Stimulated activated CD8-positive, alpha-beta memory T cell treated with anti-CD3 and anti-CD28 coated beads, Interleukin-4, amount 100 ng/mL, for 1 hour (primary cell): ENCODE measurements at places on chromosomes 1 and 21.

GRCh38 chr1:40648928-40649591 lies 16.4 kb downstream of the RIMS3 start:
- no peak for DNase-seq

DNA sequence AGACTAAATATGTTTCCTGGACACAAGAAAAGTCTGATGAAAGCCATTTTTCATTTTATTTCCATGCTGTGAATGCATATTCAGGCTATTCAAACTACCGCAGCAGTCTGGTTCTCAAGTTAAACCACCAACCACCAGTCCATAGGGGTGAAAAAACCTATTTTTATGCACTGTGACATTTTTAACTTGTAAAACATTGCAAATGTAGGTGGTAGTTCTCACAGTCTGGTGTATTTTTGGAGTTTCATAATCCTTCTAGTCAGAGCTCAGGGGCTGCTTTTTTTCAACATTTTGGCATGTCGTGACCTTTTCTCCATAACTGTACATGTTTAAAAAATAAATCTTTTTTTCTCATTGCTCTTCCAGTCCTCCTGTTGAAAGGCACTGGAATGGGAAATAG lies 907.6 kb upstream of the ADGRL2 start:
- DNase-seq, result no peak

DNA sequence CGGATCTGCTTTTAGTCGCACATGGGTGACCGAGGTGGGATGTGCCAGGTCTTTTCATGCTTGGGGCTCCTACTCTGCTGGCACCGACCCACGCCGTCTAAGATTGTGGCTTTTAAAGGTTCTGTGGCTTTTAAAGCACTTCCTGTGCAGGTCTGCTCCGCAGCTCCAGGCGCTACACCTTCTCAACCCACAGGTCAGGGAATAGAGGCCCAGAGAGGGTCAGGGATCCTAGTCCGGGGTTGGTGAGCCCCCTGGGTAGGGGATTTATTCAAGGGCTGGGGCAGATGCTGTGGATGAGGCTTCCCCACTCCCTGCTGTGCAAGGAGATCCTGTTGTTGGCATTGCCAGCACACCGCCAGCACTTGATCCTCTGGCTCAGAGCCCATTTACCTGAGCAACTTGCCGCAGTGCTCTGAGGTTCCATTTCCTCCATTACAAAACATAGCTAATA lies 212.8 kb upstream of the RAB4A start:
- no peak for DNase-seq

DNA sequence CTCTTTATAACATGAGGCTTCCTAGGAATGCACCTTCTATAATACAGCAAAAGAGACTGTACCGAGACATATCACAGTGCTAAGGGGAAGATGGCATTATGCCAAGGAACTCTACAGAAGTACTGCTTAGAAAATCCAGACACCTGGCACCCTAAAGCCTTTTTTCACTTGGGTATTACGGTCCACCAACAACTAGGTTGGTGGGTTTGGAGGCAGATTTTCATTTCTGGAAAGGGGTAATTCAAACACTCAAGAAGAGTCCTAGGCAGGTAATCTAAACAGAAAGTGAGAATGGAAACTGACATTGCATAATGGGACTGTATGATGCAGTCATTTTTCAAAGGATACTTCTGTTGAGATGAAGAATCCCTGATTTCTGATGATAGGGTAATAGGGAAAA lies 19.6 kb downstream of the SCMH1 start:
- no peak for DNase-seq

DNA sequence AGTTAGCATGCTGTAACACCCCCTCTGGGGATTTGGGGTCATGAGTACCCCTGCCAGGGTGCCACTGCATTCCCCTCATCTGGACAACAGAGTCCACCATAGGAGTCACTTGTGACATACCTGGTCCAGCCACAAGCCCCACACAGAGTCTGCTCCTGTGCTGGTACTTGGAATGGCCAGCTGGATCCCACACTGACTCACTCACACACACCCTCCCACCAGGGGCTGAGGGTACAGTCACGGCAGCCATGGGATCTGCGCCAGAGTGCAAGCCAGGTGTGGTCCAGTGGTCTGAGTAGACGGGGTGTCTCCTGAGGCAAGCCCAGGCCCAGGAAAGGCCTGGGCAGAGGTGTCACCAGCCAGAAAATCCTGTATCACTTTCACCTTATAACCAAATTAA lies 67.7 kb downstream of the MRPL39 start:
- DNase-seq, result no peak

DNA sequence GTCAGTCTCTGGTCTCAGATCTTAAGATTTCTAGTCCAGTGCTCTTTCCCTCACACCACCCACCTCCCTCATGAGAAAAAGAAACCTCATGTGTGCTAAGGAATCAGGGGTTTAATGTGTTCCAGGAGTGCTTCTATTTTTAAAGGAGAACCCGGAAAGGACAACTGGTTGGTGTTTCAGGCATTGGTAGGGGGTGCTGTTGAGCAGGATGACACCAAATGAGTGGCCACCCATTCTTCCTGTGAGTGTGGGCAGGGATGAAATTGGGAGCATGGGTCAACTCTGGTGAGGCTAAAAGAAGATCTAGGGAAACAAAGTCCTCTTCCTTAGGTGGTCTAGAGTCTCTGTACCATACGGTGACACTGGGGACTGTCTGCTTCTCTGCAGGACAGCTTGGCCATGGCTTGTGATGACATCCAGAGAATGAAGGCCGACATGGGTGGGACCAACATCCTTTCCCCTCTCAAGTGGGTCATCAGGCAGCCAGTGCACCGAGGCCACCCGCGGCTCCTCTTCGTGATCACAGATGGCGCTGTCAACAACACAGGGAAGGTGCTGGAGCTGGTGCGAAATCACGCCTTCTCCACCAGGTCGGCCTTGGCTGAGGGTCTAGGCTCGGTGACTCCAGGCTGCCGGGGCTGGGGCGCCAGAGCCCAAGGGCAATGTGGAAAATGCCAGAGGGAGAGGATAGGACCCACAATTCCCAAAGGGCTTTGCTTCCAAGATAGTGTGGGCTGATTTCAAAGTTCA lies 39.3 kb downstream of the VWA5B1 start:
- no peak for DNase-seq

DNA sequence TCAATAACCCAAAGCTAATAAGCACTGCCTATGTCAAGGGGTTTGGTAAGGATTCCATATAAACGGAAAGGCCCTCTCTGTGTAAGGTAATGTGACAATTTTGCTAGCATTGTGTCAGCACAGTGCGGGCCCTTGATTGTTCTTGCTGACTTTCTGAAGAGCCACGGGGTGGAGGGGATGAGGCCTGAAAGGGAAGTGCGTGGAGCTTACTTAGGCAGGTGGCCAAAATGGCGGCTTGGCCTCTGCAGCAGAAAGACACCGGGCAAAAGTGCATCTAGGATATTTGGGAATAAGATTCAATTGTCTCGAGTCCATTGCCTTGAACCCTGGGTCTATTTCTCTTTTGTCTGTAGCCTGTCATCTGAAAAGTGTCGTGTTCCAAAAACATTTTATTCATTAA lies 114.3 kb downstream of the TGFB2 start:
- no peak for DNase-seq

DNA sequence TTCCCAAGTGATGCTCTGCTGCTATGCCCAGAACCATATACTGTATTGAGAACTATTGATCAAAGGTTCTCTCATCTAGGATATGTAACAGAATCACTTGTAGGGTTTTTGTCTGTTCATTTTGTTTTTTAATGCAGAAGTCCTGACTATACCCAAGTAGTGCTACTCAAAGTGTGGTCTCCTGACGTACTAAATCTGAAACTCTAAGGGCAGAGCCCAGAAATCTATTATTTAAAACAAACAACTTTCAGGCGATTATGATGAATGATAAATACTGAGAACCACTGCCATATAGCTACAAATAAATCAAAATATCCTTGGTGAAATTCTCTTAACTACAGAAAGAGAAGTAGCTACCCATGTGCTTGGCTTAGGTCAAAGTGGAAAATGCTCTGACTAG lies 10.1 kb downstream of the ZZZ3 start:
- no peak for DNase-seq

GRCh38 chr1:166947398-166948043 lies 27.8 kb downstream of the ILDR2 start:
- no peak for DNase-seq

DNA sequence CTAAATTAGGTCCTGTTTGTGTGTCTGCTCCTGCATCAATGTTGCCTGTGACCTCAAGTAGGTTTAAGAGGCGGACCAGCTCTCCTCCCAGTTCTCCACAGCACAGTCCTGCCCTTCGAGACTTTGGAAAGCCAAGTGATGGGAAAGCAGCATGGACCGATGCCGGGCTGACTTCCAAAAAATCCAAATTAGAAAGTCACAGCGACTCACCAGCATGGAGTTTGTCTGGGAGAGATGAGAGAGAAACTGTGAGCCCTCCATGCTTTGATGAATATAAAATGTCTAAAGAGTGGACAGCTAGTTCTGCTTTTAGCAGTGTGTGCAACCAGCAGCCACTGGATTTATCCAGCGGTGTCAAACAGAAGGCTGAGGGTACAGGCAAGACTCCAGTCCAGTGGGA lies 79.9 kb downstream of the PRDM2 start:
- no peak for DNase-seq

GRCh38 chr1:223217781-223218180 lies 74.7 kb upstream of the TLR5 start:
- DNase-seq, result no peak
